ENCODE measurements at places on chromosomes 1 and 21. TPM values are rescaled to one million over a fixed set of nuclear protein-coding genes. Genes with fewer than 3 reads are reported as not detected.

DNA sequence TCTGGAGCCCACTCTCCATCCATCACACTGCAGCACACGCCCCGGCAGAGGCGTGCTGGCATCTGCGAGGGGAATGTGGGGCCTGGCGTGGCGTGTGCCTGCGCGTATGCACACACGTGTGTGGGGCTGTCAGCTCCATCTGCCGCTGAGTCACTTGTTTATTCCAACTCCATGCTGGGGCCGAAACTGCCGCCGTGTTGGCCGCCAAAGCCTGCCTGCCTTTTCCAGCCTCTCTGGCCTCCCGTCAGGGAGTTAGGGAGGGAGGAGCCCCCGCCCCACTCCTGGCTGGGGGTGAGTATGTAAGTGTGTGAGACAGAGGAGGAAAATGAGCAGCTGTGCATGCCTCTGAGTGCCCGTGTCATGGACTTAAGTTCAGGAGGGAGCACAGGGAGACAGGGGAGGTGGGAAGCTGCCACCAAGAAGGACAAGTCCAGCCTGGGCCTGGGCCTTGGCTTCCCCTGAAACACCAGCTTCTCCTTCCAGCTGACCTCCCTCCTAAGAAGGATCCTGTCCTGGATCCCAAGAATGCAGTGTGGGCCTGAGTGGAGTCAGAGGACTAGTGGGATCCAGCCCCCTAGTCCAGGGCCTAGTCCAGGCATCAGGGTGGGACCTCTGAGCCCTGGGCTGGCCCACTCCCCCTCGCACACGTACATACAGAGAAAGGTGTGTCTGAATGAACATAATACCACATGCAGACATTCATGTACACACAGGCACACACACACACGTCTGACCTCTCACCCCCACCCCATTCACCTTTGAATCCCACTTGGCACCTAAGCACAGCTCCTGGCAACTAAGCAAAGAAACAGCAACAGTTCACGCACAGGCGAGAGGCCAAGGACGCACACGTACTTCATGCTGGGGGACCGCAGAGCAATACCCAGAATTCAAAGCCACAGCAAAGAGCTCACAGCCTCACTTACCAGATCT is 24.7 kb downstream of the MEF2D start:
- DNase-seq: no peak

GRCh38 chr1:219876798-219877209 is 51.6 kb downstream of the SLC30A10 start:
- DNase-seq: no peak

MROH7 gene
- 7.5 TPM for total RNA-seq

GRCh38 chr1:115546846-115547245 is 94.9 kb upstream of the VANGL1 start:
- DNase-seq: no peak

GRCh38 chr1:232239998-232240397 is 389.9 kb downstream of the SIPA1L2 start:
- DNase-seq: no peak

DNA sequence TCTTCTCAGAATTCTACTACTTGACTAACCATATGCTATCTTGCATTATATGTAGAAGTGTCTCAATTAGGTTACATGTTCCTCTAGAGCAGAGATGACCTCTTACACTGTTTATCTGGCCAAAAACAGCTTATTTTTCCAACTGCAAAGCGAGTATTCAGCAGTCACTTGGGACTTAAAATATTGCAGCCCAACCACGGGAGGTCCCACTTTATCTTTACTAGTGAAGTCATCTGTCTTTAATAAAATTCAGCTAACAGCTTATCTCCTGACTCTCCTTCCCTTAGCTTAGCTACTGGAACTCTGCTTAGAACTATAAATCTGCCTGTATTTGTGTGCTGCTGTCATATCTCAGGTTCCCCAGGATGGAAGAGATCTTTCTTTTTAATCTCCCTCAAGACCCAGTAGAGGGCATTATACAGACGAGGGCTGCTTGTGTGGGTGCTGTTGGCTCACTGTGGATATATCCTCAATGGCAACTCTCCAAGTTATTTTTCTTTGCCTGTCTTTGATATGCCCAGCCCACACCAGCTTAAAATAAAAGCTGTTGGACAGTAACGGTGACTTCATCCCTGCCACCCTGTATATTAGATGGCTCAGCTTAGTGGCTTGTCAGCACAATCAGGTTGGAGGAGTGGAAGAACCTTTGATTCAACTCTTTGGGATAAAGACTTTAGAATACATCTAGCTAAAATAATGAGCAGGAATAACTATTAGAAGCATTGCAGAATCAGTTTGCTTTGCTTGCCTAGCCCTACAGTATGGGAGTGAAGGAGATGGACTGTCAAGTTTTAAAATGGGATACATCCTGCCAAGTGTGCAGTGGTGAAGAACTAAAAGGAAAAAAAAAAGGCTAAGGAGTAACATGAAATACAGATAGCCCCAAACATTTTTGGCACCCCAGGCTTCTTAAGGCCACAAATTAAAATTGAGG is 9.6 kb downstream of the ENSA start:
- no peak for DNase-seq

DNA sequence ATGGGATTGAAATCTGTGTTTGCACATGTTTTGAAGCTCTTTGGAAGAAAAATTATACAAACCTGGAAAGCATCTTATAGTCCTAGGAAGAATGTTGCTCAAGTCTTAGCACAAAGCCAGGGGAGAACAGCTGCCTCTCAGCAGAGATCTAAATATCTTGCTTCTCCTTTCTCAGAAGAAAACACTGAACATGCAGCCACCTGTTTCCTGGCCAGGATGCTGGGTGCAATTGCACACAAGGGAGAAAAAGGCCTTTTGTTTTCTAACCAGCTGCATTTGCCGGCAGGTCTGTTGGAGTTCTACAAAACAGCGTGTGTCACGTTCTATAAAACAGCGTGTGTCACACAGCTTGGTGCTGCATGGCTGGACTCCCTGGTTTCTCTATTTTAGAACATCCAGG is 259.6 kb upstream of the PLD5 start:
- no peak for DNase-seq

GRCh38 chr1:53435151-53435550 is 24.0 kb upstream of the DMRTB1 start:
- DNase-seq: no peak

DNA sequence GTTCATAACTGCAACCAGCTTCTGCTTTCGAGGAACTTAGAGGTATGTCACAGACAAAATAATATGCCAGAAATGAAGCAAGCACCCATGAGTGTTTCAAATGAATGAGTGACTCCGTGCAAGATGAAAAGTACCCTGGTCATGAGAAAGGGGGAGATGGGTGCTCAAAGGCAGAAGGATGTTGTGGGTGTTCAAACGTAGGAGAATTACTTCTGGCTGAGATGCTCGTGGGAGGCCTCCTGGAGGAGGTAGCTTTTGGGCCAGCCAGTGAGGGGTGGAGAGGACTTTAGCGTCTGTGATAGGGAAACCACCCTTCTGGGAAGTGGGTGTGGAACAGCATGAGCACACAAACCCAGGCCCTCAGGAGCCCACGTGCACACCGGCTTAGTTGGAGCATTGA is 113.8 kb downstream of the SYF2 start:
- DNase-seq: no peak

Data from urinary bladder (tissue), 4 donors.